Myocyte (in vitro differentiated cells): ENCODE measurements at places on chromosomes 13 and 19. TPM values are rescaled to one million over a fixed set of nuclear protein-coding genes. Genes with fewer than 3 reads are reported as not detected.

The OVOL3 gene
- total RNA-seq, result not detected in 2 replicates

The ZNF878 gene
- 0.31 TPM in 1 of 2 replicates, not detected in the other for total RNA-seq

The ATP4A gene
- total RNA-seq, result not detected in 2 replicates

The S1PR4 gene
- total RNA-seq, result 0.29 TPM in 1 of 2 replicates, not detected in the other

The TBXA2R gene
- 0.16 and 0.26 TPM in 2 replicates for total RNA-seq

The RTBDN gene
- not detected in 2 replicates for total RNA-seq

DNA sequence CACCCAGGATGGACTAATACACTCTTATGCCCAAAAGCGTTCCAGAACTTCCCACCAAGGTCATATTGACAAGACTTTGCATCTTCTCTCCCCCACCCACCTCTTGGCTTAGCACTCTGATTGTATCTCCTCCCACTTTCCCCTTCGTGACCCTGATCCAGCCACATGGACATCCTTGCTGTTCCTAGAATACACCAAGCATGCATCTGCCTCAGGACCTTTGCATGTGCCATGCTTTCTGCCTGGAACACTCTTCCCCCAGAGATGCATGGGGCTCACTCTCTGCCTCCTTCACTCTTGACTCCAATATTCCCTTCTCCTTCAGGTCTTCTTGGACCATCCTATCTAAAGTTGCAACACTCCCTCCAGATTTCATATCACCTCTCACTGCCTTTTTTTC, 16.2 kb upstream of the LAIR1 start:
- no peak for DNase-seq

DNA sequence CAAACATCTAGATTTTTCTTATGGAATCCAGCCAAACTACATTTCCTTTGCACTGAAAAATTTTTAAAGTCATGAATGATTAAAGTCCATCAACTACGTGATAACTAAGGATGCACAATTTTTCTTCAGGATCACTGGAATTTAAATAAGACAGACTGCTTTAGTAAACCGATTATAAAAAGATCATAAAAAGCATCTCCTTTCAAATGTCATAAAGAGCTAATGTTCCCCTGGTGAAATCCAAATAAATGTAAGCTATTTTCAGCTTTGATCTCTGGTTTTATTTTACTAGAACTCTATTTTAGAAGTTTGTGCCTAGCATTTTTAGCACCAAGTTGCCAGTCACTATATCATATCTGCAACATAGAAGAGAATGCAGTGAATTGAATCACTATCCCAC, 460.8 kb downstream of the RFC3 start:
- no peak for DNase-seq

DNA sequence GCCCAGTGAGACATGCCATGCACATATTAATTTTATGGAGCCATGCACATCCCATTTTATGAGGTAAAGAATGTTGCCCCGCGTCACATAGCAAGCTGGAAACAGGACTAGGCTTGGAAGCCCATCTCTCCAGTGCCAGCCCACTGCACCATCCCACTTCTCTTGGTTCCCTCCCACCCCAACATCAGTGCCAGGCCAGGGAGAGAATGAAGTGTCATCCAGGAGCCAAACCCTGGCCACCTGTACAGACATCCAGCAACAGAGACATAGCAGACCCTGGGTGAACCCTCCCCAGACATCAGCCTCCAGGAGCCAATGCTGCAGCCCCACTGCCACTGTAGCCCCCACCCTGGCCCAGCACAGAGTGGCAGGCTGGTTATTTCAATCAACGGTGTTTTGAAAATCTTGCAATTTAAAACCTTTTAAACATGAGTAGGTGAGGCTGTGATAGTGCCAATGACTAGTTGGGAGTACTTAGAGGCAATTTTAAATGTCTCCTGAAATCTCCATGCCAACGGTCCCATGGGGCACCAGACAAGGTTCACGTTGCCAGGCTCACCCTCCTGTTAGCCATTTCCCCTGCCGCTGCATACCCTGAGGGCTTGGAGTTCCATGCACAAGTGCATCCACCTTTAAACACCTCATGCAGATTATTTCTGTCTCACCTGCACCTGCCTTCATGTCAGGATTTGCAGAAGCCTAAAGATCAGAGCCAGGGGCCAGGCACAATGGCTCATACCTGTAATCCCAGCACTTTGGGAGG, 34.7 kb downstream of the VSTM2B start:
- DNase-seq, result no peak

GRCh38 chr13:50598338-50598737, 245.2 kb downstream of the DLEU7 start:
- no peak for DNase-seq

DNA sequence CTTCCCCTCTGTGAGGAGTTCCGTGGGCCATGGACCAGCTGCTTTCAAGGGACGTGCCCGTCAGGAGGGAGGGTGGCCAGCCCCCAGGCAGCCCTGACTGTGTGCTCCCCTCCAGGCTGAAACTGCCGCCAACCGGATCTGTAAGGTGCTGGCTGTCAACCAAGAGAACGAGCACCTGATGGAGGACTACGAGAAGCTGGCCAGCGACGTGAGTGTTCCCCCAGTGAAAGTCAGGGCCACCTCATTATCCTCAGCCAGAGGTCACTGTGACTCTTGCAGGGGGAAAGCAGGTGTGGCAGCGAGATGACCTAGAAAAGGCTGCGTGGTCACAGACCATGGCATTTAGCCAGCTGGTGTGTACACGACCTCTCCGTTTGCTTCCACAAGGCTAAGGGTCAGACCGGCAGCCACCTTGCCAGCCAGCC, 29.9 kb downstream of the CAPN12 start:
- peak; percentile 44 for DNase-seq

DNA sequence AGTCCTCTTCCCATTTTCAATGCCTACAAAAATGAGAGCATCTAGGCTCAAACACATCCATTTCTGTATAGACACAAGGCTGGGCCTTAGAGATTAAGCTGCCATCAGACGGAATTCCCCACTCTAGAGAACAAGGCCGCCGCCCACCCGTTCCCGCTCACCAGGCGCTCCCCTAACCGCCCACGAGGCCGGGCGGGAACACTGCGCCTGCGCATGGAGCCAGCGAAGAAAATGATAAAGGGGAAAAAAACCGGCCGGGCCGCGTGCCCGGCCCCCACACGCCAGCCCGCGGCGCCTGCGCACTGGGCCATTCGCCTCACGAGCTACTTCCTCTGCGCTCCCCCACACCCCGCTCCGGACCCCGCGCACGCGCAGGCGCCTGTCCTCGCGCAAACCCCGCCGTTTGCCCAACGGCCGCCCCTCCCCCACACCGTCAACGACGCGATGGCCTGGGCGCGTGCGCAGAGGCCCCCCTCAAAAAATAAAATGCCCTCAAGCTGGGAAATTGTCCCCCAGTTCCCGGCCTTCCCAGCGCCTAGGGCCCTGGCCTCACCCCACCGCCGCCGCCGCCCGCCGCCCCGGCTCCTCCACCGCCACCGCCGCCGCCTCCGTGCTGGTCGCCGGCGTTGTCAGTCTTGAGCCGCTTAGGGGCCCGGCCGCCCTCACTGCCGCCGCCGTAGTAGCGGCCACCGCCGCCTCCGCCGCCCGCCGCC, 483 bp downstream of the HNRNPL start:
- peak; percentile 97 for DNase-seq

DNA sequence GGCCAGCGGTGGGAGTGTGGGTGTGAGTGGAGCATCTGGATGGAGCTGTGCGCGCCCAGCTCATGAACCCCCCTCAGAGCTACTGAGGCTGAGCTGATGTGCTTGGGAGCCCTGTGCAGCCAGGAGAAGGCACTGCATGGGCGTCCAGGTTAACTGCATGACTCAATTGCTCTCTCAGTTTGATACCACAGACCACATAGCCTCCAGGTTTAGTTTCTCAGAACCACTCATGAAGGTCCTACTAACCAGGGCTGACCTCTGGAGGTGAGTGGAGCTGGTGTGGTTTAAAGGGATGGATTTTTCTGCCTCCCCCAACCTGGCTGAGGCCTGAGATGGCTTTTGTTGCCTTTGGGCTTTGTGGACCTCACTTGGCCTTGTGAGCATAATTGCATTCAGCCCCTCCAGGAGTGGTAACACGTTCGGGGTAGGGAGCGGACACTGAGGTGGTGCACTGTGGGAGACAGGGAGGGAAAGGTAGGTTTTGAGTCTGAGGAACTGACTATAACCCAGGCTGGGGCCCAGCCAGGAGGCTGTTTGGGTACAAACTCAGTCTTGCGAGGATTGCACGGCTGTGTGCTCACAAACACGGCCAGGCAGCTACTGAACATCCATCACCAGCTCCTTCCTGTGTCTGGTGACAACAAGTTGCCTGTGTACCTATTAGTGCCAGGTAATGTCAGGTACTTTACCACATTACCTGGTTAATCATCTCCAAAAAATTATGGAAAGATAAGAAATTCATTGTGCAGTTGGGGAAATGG, 97.5 kb downstream of the RGCC start:
- no peak for DNase-seq

- DNase-seq, result no peak
Measured at GRCh38 chr19:7738023-7738422, 6.1 kb upstream of the CLEC4G start.

DNA sequence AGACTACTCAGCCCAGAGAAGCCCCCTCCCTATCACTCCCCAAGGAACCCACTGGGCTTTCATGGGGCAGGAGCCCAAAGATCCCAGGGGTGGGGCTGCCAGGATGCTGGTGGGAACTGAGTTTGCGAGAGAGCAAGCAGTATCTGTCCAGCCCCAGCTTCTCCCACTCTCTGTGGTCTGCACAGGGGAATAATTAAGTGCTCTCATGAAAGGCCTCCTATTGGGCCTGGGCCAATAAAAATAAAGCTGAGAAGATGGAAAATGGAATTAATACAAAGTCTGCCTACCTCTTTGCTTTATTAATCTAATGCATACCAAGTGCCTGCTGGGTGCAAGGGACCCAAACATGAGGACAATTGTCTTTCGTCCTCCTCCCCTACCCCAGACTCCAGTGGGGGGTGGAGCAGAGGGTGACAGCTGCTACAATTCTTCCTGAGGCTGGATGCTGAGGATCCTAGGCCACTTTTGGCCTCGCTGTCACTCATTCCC, 5.4 kb downstream of the DDX39A start:
- DNase-seq, result peak; percentile 46

DNA sequence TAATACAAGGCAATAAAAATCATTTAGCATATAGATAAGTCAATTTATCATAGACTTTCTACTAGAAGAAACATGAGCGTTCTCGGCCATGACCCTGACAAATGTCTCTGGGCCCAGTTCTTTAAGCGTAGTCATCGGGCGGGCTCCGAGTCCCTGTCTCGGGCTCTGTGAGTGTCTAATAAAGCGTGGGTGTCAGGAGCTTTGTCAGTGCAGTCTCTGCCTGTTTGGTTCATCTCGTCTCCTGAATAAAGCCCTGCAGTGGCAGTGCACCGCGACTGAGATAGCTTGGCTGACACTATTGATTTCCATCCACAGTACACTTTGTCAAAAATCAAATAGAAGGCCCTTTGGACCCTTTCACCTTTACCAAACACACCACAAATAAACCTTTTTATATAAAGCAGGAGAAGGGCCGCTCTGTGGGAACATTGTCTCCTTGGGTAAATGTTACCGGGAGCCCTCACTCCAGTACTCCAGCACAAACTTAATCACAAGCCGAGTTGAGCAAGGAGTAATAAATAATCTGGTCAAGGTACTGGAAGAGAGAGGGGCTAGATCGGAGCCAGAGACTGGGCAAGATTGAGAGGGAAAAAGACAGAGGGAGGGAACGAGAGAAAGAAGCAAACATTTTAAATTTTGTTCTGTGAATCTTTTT, 368.2 kb upstream of the TSHZ3 start:
- DNase-seq, result no peak

- DNase-seq, result no peak
Measured at GRCh38 chr19:14661372-14661924, 13.2 kb downstream of the ADGRE3 start.

GRCh38 chr13:82976499-82976898, 905.8 kb downstream of the SLITRK1 start:
- DNase-seq, result no peak

DNA sequence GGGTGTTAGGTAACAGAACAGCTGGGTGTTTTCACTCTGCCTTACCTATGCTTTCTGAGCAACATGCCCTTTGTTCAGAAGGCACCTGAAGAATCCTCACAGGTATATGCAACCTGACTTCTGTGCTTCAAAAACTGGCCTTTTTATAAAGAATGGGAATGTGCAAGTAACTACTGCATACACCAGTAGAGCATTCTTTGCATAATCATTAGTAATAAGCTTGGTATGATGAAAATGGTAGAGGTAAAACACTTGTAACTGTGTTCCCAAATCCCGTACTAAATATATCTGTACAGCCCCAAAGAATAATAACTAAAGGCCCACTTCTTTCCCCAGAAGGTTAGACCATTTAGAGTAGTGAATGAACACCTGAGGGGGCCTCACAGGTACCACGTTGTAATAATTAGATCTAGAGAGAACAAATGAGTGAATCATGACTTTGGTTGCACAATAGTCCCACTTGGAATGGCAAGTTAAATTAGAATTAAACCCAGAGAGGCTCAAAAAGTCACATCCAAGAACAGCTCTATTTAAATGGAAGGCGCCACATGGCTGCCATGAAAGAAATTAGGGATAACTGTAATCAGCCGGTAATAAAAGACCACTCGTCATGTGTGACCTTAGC, 413.9 kb downstream of the KLF12 start:
- no peak for DNase-seq

- DNase-seq, result peak; percentile 98
Measured at GRCh38 chr19:31141301-31141700, 207.9 kb downstream of the TSHZ3 start.

DNA sequence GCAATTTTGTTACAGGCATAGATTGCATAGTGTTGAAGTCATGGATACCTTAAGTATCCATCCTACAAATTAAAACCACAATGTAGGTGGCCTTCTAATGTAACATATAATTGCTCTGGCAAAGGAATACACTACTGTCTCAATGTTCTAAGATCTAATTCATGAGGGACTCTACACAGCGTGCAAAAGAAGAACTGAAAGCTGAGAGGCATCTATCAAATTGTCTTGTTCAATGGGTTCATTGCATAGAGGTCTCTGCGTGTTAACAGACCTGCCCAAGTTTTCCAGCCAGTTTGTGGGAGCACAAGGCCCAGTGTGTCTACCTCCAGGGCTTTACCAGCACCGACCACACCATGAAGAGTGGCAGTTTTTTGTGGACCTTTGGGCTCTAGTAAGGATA, 451.4 kb downstream of the ITGBL1 start:
- DNase-seq, result no peak

- no peak for DNase-seq
Measured at GRCh38 chr13:79776531-79777295, 295.8 kb downstream of the NDFIP2 start.

DNA sequence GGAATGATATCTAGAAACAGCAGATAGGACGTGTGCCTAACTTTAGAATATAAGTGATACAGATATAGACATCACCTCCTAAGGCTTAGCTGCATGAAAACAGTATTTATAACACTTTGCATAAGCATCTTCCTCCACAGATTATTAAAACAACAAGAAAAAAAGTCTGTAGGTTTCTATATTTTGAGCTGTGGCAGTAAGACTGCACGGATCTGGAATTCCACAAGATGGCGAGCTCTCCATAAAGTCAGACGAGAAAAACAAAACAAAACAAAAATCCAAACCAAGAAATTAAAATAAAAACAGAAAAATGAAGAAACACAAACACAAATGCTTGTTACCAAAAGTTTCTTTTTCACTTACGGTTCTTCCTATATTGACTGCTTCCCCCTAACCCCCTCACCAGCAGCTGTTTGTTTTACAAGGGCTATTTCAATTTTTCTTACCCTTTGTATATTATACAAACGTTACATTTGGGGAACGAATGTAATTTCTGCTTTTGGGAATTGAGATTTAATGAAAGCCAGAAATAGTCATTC, 285.8 kb downstream of the MYO16 start:
- DNase-seq, result peak; percentile 48
